ENCODE measurements at places on chromosomes 5 and 9. TPM values are rescaled to one million over a fixed set of nuclear protein-coding genes. Genes with fewer than 3 reads are reported as not detected.

DNA sequence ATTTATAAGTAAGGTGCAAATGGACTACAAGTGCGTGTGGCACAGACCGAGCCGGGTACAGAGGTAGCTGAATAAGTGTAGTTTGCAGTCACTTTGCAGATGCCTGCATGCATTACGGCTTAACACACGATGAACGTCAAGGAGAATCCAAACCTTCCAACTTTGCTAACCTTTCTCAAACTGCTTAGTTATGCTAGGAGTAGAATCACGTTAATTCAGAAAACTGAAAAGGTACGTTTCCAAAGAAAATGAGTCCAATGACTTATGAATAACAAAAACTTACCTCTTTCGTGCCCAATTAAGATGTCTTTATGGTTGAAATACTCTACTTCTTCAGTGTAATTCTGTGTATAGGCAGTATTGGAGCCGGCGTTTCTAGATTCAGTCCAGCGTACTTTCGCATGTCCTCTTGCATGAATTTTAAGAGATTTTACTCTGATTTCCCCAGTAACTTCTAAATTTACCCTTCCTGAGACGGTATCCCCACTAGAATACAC is 539 bp downstream of the ARRDC3 start:
- peak; percentile 50 for DNase-seq

- DNase-seq: no peak
Observed at GRCh38 chr5:153513156-153513555, 22.7 kb downstream of the GRIA1 start.

DNA sequence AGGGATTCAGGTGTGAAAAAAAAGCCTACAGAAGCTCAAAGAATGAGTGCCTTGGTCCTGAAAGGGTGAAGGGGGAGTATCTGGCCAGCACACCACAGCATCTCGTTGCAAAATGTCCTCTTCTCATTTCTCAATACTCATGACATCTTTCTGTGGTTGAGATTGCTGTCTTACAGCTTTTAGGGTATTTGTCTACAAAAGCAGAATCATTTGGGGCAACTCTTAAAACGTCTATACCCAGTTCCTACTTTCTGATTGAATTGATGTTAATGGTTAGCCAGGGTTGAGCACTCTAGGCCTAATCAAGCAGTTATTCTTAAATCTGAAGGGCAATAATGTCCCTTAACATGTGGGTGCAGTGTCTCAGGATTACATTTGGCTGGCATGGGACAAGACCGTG is 21.2 kb upstream of the PCSK5 start:
- no peak for DNase-seq

DNA sequence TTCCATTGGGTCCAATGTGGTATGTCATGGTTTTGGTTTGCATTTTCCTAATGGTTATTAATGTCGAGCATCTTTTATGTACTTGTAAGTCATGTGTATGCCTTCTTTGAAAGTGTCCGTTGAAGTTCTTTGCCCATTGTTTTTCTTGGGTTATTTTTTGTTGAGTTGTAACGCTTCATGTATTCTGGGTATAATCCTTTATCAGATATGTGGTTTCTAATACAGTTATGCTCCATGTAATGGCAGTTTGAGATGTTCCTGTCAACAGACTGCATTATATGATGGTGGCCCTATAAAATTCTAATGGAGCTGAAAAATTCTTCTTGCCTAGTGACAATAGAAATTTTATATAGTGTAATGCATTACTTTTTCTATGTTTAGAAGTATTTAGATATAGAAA is 17.2 kb downstream of the RIC1 start:
- no peak for DNase-seq

- DNase-seq: no peak
Observed at GRCh38 chr5:94072116-94072515, 330.7 kb upstream of the POU5F2 start.

DNA sequence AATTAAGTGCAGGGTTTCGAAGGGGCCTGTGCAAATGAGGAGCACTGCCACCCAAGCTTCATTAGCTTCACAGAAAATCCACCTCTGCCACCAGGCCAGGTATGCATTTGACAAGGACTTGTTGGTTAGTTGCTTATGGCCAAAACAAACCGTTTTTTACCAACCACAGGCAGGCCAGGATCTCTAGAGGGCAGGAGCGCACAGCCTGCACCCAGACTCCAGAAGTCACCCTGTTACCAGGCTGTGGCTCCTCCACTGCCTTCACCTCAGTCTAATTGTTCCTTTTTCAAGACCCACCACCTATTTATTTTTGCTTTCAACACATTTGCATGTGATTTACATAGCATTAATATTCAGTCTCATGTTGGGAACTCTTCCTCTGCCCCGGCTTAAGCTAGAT is 78.3 kb upstream of the HSPA9 start:
- DNase-seq: no peak

WNK2 gene
- 1.5 TPM for polyA plus RNA-seq

- peak; percentile 93 for DNase-seq
Observed at GRCh38 chr9:135156525-135157510, 69.3 kb downstream of the OLFM1 start.

DNA sequence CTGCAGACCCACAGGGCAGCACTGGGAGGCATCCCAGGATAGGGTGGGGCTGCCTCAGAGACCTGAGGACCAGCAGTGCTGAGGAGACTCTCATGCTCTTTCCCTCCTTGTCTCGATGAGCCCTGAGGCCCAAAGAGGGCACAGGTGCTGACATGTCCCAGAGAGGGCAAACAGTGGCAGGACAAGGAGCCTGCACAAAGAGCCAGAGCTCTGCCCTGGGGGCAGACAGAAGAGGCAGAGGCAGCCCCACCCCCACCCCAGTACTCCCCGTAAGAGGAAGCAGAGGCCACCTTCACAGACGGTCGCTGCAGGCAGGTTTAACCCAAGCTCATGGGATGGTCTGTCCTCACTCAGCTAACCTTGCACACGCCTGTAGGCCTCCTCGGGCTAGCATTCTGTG is 29.4 kb upstream of the TTLL11 start:
- no peak for DNase-seq

- DNase-seq: no peak
Observed at GRCh38 chr5:76820526-76820890, 1.7 kb downstream of the F2RL1 start.

DNA sequence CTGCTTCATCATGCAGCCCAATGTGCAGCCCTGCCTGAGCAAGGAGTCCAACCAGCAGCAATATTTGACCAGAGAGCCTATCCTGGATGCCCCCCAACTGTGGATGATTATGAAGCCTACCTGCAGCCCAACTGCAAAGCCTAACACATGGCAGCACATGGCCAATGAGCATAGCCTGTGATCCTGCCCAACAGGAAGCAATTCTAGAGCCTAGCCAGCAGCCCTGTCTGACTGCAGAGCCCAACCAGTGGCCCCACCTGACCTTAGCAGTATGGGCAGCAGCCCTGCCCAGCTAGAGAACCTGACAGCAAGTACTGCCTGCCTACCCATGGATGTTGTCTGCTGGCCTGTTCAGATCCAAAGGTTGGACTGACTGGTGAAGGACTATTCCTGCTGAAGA is 97.3 kb upstream of the SH3GL2 start:
- peak; percentile 9 for DNase-seq

DNA sequence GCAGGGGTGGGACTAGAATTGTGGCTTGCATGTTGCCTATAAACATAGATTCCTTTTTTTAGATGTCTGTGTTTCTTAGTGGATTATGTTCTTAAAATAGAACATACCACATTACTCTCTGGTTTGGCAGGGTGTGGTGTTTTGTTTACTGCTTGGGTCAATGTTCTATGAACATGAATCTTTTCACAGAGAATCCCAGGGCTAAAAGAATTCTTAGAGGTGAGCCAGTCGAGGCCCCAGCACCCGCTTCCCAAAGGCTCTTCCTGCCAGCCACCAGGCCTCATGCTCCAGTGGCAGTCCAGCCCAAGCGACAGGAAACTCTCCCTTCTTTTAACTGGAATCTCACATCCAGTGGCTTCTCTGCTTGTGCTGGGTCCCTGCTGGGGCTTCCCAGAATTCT is 126.6 kb downstream of the C9orf152 start:
- no peak for DNase-seq

- no peak for DNase-seq
Observed at GRCh38 chr9:134251296-134252069, 74.8 kb upstream of the RXRA start.

BSPRY gene
- 18.0 TPM for polyA plus RNA-seq

DNA sequence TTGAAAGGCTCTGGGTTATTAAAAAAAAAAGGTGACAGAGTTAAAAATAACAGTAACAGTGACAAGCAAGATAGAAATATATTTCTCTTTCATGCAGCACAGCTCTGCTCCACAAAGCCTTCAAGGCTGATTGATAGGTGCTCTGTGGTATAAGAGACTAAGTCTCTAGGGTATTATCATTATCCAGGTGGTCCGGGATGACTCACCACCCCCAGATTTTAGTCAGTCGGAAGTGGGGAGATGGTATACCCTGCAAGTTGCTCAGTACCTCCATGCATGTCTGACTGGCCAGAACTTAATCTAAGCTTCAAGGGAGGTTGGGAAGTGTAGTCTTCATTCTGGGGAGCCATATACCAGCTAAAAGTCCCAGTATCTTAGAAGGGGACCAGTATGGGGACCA is 76.1 kb downstream of the SLC1A3 start:
- DNase-seq: no peak

DNA sequence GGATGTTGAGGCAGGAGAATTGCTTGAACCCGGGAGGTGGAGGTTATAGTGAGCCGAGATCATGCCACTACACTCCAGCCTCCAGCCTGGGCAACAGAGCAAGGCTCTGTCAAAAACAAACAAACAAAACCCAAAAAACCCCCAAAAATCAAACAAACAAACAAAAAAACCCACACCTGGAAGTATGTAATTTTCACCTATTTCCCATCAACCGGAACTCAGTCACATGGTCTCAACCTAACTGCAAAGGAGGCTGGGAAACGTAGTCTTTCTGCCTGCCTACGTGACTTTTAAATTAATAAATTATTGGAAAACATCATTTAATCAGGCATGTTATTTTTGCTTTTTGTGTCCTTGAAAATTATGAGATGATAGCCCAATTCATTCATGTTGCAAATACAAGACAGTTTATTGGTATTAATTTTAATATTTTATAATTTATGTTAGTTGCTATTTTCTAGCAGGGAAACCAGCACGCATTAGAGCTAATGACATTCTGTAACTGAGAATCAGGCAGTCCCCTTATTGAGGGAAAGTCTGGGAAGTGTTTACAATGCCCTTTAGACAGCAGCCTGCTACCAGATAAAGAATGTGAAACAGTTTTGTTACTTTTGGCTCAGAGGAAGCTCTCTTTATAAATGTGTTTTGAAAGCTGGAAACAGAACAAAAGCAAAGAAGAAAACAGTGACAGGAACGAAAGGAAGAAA is 110.3 kb downstream of the NXNL2 start:
- peak; percentile 47 for DNase-seq

DNA sequence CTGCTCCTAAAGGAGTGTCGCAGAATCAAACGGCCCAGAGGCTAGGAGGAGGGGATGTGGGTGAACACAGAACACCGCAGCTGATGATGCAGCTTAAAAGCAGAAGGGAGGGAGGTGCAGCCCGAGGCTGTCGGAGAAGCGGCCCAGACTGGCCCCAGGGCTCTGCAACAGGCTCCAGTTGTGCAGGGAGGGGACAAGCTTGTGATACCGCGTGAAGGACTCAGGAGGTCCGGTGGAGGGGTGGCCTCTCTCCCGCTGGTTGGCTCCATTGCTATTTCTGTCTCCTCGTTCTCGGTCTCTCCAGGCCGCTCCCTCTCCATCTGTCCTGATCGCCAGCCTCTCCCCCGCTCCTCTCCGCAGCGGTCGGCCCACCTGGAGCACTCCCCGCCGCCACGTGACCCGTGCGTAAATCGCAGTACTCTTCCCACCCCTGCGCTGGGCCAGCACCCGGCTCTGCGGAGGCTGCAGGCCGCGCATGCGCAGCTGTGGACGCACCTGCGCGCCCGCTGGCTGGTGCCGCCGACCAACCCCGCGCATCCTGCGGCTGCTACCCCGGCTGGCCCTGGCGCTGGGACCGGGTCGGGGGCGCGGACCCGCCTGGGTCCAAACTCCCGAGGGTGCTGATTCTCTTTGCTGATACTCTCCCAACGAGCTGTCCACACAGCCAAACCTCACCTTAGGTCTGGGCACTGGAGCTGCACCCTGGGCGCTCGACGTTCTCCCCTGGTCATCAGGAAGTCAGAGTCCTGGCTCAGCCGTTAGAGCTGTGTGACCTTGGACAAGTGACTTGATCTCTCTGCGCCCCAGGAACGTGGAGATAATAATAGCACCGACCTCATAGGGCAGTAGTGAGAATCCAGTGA is 3.7 kb upstream of the STXBP1 start:
- peak; percentile 88 for DNase-seq

GRCh38 chr5:11941566-11941965 is 37.3 kb upstream of the CTNND2 start:
- DNase-seq: no peak

- no peak for DNase-seq
Observed at GRCh38 chr5:144731786-144732185, 561.1 kb downstream of the KCTD16 start.

- peak; percentile 61 for DNase-seq
Observed at GRCh38 chr9:93255994-93256877, 72.3 kb downstream of the WNK2 start.

DNA sequence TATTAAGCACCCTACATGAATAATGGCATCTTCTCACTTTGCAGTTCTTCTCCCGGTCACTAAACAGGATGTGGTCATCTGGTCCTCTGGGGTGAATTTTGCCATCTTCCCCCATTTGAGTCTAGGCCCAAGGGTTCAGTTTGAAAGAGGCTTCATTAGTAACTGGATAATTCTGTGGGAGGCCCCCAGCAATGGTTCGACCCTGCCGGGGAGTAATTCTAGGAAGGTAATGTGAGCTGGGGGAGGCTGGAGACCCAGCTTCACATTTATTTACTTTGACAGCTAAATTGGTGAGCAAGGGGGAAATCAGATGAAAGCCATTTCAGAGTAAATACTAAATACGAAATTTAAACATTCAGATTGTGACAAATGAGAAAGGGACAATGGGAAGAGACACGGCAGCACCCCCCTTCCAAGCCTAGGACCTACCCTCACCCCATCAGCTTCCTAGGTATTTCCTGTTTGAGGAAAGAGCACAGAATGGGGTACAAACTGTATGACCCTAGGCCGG is 4.1 kb upstream of the LHX6 start:
- DNase-seq: peak; percentile 55

GCNT4 gene
- polyA plus RNA-seq: 2.6 TPM

GRCh38 chr9:129343424-129344375 is 165.6 kb upstream of the IER5L start:
- DNase-seq: no peak

GRCh38 chr9:133945314-133945975 is 46.7 kb downstream of the VAV2 start:
- no peak for DNase-seq

- DNase-seq: no peak
Observed at GRCh38 chr5:176185133-176185733, 53.0 kb upstream of the SIMC1 start.

- DNase-seq: no peak
Observed at GRCh38 chr5:97844797-97845196, 661.8 kb upstream of the RIOK2 start.

- DNase-seq: no peak
Observed at GRCh38 chr9:37104183-37104889, 16.0 kb upstream of the ZCCHC7 start.

DNA sequence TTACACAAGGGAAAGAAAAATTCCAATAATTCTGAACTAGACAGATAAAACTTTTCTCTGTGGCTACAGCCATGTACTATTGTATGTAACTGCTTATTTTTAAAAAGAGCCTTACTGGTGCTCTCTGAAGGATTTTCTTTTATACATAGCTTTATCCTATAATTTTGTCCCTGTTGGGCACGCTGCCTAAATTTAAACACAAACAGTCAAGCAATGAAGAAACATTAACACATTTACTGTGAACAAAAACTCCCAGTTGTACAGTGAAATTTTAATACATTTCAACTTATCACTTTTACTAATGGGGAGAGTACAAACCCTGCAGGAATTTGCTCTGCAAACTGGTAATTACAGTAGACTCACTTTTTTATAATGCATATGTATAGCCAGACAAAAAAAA is 273.3 kb downstream of the BNC2 start:
- no peak for DNase-seq
